Activated CD8-positive, alpha-beta memory T cell treated with anti-CD3 and anti-CD28 coated beads, Interleukin-2, amount 50 U/mL, for 4 hours (primary cell): ENCODE measurements at places on chromosomes 16 and 17.

DNA sequence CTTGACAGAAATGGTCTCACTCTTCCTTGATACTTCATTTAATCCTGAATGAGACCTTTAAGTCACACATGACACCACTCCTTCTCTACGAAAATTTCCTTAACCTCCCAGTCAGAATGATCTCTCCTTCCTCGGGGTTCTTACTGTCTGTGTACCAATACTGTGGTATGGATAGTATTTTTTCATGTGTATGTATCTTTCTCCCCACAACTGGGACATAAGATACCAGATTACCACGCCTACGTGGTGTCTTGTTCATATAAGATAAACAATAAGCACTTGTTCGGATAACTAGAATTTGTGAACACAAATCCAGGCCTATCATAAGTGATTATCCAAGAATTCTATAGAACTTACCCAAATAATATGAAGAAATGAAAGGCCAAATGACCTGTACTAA is 11.3 kb downstream of the NUP88 start:
- no peak for DNase-seq

DNA sequence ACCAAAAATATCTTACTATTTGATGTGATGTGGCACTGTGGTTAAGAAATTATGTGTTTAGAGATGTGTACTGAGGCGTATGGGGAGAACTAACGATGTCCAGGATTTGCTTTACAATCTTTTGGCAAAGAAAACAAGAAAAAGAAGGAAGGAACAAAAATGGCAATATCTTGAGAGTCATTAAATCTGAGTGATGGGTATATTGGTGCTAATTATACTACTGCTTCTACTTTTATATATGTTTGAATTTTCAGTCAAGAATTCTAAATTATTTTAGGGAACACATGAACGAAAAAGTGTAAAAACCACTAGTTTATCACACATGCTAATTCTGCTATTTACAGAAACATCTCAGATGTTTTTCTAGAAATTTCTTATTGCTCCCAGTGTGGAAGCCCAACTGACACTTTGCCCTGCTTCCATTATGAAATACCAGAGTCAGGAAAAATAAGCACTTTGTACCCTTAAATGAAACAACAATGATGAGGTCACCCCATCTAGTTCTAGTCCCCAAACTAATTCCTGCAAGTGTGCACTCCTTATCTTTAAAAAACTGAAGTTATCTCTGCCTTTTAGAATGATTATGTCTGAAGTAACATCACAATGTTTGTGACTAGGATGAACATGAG is 18.8 kb downstream of the TAT start:
- DNase-seq, result no peak

DNA sequence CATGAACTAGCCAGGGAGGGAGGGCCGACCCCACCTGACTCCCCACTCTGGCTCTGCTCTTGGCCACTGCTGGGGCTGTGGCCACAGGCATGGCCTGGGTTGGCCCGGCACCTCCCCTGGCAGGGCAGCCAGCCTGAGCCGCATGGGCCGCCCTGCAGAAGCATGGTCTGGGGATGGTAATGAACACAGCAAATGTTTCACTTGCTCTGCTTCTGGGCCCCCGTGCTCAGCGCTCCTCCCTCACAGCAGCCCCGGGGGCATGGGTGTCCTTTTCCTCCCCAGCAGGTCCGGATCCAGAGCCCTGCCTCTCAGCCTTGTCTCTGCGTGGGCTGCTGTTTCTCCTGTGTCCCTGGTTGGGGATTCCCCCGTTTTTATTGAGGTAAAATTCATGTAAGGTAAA is 30.9 kb upstream of the KCNJ12 start:
- no peak for DNase-seq

GRCh38 chr17:45230787-45231480 is 9.2 kb downstream of the FMNL1 start:
- no peak for DNase-seq

- peak; percentile 76 for DNase-seq
Observed at GRCh38 chr17:76726776-76727718, at the start of gene METTL23. Gene METTL23, plus strand, starts transcription at chr17:76726839. Its CDS starts 2,872 bp downstream, at chr17:76729711.

DNA sequence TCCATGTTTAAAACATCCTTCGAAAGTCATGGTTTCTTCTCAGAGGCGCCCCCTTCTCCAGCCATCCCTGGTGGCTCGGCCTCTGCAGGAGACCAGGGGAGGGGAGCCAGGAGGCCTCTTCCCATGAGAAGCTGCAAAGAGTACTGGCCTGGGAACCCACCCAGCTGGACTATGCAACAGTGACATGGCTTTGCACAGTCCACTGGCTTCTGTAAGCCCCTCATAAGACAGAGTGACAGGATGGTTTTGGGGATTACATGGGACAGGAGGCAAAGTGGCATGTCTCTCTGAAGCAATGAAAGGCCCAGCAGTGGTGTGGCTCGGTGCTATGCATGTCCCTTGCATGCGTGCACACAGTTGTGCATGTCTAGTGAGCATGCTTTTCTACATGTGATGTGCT is 99.5 kb downstream of the C16orf78 start:
- DNase-seq, result no peak

DNA sequence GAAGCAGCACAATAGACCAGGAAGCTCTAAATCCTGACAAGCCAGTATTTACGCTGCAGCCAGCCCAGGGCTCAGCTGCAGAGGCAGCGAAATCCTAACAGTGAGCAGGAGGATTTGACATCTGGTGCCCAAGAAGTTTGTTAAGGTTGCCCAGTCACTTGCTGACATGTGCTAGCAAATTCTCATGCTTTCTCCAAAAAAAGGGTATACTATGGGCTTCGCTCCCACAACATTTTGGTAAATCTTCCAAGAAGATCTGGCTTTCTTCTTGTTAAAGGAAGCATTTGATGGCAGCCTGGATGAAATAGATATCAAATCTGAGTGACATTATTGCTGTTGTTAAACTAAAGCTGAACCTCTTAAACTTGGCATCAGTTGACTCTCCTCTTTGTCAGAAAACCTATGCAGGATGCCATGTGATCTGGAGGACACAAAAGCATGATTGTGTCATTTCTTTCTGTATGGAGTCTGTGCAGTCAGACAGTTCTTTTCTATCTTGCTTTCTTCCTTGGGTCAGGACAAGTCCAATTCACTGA is 949.7 kb upstream of the RBFOX1 start:
- no peak for DNase-seq

- DNase-seq, result no peak
Observed at GRCh38 chr17:7443499-7444485, 1.1 kb upstream of the CHRNB1 start.

- peak; percentile 56 for DNase-seq
Observed at GRCh38 chr17:82272495-82273326, 789 bp downstream of the CSNK1D start.

- peak; percentile 71 for DNase-seq
Observed at GRCh38 chr17:19992803-19993713, 15.4 kb upstream of the AKAP10 start.

DNA sequence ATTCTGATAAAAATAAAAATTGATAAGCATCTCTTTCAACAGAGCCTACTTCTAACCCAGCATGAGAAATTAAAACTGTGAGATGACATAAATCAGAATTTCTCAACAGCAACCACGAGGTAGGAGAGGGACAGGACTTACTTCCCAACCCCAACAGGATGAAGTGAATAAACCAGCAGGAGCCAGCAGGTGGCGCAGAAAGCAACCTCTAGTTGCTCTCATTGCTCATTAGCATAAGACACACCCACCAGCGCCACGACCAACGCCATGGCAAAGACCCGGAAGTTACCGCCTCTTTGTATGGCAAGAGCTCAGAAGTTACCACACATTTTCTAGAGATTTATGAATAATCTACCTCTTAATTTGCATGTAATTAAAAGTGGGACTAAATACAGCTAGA is 189.4 kb upstream of the CDH8 start:
- DNase-seq, result no peak

DNA sequence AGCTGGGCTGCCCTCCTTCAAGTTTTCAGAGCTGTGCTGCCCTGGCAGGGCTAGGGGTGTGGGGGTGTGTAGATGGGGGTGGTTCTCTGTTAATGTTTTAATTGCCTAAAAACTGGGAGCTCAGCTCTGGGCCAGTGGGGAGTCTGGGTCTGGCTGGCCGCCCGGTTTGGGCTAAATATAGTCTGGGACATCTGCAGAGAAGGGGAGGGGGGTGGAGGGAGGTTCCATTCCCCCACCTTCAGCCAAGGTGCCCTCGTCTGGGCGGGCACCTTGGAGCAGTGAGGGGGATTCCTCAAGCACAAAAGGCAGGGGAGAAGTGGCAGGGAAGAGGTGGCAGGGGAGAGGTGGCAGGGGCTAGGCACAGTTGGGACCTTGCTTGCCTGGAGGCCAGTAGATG is 13.0 kb downstream of the RARA start:
- DNase-seq, result no peak

GRCh38 chr17:14393723-14394122 is 92.8 kb downstream of the HS3ST3B1 start:
- no peak for DNase-seq

DNA sequence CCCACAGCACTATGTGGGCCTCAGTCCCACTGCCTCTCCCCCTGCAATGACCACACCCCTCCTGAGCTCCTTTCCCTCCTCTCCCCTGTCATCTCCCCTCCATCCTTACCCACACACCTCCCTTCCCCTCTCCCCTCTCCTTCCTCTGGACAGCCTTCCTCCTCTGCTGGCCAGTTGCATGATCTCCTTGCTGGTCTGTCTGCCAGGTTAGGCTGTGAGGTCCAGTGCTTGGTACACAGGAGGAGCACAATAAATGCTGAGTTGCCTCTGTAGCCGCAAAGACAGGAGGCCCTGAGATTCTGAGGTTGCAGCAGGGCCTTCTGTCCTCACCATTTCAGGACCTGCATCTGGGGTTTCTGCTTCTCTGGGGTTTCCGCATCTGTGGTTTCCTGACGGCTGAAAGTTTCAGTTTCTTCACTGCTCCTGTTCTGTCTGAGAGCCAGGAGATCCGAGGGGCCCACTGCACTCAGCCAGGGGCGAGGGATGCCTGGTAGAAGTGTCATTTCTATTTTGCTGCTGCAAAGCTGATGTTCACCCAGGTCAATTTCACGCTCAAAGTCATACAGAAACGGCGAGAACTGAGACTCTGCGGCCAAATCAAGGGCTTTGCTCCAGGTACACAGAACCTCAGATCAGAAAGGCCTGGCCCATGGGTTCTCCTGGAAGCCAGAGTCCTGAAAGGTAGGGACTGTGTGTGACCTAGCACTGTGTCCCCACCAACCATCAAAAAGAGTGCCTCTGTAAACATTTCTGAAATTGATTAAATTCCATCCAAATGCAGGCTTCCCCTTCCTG is 4.6 kb upstream of the SLC12A3 start:
- DNase-seq, result no peak

GRCh38 chr17:4409659-4410058 is 24.1 kb upstream of the SPNS3 start:
- DNase-seq, result no peak

DNA sequence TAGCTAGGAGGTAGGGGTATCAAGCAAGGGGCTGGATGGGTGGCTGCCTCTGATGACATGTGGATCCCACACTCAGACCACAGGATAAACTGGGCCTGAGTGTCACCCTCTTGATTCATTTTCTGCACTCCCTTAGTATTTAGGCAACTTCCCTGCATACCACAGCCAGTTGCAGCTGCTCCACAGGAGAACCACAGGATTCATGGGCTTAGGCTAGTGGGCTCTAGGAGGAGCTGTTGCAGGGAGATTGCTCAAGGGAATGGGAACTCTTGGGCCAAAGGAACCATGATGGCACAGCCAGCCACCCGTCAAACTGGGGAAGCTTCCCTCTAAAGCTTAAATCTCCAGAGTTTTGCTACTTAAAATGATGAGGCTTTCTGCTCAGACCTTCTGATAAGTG is 269.7 kb upstream of the ASIC2 start:
- DNase-seq, result no peak

DNA sequence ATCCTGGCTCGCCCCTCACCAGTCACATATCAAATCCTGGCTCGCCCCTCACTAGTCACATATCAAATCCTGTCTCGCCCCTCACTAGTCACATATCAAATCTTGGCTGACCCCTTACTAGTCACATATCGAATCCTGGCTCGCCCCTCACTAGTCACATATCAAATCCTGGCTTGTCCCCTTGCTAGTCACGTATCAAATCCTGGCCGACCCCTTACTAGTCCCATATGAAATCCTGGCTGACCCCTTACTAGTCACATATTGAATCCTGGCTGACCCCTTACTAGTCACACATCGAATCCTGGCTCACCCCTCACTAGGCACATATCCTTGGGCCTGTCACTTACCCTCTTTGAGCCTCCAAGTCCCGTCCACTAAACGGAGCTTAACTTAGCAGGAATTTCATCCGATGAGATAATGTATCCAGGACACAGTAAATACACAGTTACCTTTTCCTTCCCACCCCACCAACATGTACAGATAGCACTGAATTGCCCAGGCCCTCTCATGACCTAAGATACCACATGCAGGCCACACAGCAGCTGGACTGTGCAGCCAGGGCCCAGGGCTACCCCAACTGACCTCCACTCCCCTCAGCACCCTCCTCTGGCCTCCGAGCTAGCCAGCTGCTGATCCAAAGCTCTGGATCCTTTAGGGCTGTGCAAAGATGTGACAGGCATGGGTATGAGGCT is 157.8 kb upstream of the RPH3AL start:
- DNase-seq, result no peak

- no peak for DNase-seq
Observed at GRCh38 chr17:73625991-73626673, 18.1 kb downstream of the SDK2 start.

DNA sequence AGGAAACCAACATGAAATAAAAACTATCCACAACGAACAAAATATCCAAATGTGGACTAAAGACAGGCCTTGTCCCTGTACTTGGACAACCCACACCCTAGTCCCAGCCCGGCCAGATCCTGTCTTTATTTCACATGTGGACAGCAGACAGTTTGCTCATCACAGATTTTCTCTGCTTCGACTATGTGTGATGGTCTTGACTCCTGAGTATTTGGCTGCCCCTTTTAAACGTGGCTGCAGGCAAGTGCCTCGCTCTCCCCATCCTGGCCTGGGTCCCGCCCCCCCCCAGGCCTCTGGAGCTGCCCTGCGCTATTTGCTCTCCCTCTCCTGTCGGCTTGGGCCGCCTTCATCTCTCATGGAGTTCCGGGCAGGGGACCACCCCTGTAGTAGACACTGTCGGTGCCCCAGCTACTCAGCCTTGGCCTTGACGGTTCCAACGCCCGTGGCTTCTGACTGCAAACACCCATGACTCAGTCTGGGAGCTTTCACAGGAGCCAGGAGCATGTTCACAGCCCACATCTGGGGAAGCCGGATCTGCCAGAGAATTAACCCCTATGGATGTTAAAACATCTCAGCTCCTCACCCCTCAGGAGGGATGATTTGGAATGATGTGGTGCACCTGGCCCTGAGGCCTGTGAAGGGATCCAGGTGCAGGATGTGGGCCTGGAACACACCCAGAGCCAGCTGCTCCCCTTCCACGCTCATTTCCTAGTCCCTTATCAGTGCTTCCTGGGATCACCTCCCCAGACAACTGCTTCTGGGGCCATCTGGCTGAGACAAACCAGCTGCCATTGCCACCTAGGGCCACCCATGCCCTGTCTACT is 229.7 kb upstream of the RPL38 start:
- DNase-seq, result no peak

DNA sequence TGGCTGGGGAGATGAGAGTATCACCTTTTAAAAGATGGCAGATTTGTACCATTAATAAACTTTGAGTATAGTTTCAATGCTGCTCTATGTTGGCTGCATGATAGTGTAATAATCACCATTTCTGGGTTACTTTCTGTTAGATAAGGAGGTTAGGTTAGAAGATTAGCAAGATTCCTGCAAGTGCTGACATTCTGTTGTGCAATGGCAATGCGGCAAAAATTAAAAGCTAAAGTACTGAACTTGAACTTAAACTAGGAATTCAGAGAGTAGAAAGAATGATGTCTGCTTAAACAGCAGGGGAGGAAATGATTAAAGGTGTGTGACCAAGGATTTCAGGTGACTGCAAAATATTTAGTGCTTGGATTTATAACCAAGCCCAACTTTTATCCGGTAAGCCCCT is 399.8 kb upstream of the MON1B start:
- no peak for DNase-seq
